Left ventricle myocardium inferior (tissue), 1 donor: ENCODE measurements at places on chromosomes 3 and 15. TPM values are rescaled to one million over a fixed set of nuclear protein-coding genes. Genes with fewer than 3 reads are reported as not detected.

GLDN gene
- 4.8 TPM for total RNA-seq

MEGF11 gene
- total RNA-seq, result not detected

C3orf33 gene
- total RNA-seq, result 6.6 TPM

EPB42 gene
- not detected for total RNA-seq

IGSF11 gene
- total RNA-seq, result 2.1 TPM

ZNF860 gene
- total RNA-seq, result 0.08 TPM

GOLGA8S gene
- total RNA-seq, result 0.33 TPM

DNA sequence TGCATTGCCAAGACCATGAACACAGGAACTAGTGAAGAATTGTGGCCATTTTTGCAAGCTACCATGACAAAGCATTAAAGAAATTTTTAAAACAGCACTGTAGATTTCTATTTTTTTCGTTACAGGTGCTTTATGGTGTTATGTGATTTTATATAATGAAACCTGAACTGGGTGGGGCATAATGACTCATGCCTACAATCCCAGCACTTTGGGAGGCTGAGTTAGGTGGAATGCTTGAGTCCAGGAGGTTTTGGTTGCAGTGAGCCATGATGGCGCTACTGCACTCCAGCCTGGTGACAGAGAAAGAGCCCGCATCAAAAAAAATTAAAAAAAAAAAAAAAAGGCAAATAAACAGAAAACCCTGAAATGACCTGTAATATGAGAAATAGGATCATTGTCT is 846.7 kb downstream of the EPHA3 start:
- DNase-seq, result no peak

DNA sequence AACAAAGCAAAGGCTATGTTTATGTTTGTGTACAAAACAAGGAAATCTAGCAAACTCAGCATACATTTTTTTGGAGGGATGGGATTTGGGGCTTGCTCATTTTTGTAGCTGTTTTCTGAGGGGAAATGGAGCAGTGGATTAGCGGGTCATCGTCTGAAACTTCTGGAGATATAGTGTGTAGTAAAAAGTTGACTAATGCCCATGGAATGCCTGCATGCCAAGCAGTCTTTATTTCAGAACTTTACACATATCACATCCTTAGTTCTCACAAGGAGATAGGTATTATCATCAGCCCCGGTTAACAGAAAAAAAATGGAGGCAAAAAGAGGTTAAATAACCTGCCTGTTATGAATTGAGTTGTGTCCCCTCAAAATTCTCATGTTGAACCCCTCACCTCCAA is 47.1 kb downstream of the ATP13A4 start:
- no peak for DNase-seq

GRCh38 chr3:124158168-124158881 is 166.4 kb upstream of the ROPN1 start:
- no peak for DNase-seq

- DNase-seq, result peak; percentile 32
These were observed 501 bp downstream of the DMXL2 start for GRCh38 chr15:51621936-51622603.

- DNase-seq, result peak; percentile 69
These were observed 16.1 kb downstream of the CD276 start for GRCh38 chr15:73700041-73700842.

DNA sequence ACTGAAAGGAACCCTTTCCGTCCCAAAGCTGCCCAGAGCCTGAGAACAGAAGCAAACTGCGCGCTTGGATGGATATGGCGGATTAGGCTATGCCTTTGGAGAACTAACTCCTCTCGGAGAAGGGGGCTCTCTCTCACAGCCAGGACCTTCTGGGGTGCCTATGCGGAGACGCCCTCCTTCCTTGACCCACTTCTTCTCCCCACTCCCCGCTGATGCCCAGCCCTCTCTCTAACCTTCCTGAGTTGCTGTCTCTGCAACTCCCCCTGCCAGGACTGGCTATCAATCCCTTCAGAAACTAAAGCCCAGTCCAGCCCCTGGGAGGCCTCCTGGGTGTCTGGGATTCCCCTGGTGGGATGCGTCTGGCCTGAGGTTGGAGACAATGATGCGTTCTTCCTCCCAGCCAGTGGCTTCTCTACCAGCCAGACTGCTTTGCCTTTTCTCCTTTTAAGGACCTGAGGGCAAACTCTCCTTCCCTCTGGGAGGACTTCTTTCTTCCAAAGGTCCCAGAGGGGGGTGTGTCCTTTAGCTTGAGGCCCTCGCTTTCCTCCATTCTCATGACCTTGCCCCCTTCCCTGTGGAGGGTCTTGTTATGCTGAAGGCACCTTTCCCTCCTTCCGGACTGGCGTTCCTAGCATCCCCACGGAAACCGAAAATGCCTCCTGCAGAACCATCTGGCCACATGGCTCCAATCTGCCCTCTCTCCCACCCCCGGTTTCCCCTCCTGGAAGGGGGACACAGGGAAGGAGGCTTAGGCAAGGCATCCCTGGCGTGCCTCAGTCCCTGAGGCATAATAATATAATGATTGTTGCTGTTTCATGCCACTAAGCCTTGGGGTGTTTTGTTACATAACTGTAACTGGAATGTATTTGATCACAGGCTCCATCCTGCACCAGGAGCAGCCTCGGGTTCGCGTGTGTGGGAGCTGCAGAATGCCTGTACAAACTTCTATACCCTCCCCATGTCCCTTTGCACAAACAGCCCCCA is 63.4 kb upstream of the C15orf39 start:
- DNase-seq, result no peak

DNA sequence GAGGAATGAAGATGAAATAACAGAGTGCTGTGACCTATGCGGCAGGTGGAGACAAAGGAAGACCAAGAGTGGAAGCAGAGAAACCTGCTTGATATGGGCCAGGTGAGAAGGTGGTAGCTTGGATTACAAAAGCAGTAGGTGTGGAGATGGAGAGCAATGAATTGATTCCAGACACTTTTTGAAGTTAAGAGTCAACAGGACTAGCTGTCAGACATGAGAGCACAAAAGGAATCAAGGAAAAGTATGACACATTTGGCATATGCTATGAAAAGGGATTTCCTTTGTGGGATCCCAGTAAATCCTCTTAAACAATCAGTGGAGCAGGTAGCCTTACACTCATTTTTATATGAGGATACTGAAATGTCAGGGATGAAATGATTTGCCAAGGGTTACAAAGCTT is 160.5 kb downstream of the GREM1 start:
- no peak for DNase-seq

GRCh38 chr15:27317736-27318135 is 346.8 kb downstream of the GABRG3 start:
- no peak for DNase-seq

GRCh38 chr3:130779486-130779885 is 32.9 kb upstream of the PIK3R4 start:
- DNase-seq, result no peak

DNA sequence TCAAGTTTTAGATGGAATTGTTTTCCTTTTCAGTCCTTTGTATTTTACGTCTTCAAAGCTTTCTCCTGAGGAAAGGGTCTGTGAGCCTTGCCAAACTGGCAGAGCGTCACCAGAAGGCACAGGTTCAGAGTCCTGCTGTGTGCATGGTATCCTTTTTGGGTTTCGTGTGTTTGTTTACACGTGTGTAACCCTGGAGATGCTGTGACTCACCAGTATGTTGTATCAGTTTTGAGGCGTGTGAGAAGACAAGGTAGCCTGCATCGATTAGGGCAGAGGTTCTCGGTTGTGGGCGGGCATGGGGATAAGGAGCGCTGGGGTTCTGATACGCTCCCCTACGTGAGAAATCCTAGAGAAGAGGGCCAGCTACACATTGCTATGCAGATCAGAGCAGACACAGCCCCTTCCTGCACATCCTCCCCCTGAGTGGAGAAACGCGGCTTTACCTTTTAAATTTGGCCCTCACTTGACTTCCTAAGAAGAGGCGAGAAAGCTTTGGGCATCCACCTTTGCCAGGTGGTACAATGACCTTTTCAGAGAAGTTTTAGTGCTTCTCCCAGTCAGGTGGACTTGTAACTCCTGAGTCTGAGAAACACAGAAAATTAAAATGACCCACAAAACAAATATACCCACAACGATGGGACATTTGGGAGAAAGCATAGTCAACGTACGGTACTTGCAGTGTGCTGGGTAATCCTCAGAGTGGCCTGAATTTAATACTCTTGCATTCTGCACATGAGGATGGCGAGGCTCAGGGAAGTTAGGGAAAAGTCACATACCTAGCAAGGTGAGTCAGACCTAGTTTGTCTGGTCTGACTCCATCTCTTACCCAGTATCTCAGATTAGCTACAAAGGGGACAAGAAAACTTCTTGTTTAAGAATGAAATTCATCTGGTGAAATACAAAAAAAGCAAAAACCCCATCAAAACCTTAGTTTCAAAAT is 38.1 kb downstream of the TRAK1 start:
- DNase-seq, result no peak

- DNase-seq, result no peak
These were observed 27.5 kb upstream of the FAM81A start for GRCh38 chr15:59410391-59410896.

GRCh38 chr3:143820466-143821221 is 27.6 kb downstream of the SLC9A9 start:
- no peak for DNase-seq

DNA sequence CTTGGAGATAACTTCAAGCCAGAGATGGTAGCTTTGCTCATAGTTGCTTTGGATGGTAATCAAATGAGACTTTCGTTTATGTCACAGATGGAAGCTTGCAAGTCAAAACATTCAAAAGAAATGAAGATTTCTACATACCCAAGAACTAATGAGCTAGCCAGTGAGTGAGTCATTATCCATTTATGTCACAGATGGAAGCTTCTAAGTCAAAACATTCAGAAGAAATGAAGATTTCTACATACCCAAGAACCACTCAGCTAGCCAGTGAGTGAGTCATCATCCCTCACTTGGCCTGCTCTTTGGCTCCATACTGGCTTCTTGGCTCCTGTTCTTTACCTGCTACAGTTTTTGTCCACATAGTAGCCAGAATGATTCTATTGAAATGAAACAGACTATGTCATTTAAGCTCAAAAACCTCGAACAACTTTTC is 559.8 kb upstream of the CBLB start:
- peak; percentile 16 for DNase-seq

DNA sequence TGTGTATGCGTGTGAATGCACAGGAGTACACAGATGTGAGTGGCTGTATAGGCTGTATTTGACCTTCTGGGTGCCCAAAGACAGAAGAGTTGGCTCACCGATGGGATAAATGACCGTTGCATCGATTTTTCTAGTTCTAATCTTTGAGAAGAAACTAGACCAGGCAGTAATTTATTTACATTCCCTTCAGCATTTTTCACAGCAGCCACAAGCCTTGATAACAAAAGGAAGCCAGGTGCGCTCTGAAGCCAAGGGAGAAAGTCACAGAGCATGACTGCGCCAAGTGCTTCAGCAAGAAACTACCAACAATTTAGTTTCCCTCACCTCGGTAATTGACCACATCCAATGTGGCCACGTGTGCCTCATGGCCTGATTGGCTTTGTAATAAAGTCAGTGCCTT is 5.9 kb upstream of the FAM3D start:
- no peak for DNase-seq

GRCh38 chr3:152205097-152205593 is 63.6 kb upstream of the MBNL1 start:
- no peak for DNase-seq

DNA sequence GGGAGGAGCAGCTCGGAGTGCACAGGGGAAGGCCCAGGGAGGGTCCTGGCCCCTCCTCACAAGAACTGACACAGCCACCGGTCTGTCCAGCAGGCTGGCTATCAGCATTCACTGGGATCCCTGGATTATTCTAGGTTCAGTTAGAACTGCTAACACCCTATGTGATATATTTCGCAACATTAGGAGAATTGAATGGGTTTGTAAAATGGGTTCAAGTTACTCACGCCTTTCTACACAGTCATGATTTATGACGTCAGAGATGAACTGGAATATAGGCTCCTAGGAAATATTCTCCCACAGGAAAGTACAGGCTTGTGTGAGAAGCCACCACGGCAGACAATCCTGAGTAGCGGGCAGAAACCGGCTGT is 969 bp upstream of the BSN start:
- DNase-seq, result no peak

- DNase-seq, result no peak
These were observed 27.0 kb downstream of the C2CD4B start for GRCh38 chr15:62138124-62138523.

DNA sequence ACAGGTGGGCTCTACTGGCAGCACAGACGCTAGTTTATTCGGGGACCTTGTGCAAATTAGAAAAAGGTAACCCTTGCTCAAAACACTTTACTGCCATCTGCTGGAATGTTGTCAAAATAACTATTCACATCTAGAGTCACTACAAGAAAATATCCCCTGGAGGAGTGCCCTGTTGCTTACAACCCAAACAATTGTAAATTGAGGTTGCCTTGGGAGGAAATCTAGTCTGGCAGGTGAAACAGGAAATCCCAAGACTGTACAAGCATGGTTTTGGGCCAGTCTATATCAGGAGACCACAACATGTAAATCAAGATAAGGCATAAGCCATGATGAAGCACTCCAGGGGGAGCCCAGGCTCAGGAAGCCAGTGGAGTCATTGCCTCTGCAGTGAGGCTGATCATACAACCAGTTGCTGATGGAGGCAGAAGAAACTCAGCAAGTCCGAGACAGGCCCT is 136.8 kb upstream of the ACP3 start:
- no peak for DNase-seq

DNA sequence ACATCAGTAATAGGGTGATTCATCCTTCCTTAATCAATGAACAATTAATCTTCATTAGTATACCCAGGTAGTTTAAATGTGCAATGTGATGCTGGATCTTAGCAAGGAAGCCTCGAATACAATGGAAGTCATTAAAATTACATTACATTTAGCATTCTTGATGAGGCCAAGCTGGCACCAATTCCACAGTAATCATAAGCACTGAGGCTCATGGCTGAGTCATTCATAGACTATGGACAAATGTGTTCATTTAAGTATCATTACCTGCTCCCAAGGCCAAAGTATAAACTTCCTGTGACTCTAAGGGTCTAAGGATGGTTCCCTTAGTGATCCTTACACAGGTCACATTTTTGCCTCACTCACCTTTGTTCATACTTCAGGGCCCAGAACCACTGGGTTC is 266.4 kb upstream of the CDIN1 start:
- DNase-seq, result no peak

GRCh38 chr15:81948751-81949150 is 97.1 kb downstream of the MEX3B start:
- DNase-seq, result no peak

DNA sequence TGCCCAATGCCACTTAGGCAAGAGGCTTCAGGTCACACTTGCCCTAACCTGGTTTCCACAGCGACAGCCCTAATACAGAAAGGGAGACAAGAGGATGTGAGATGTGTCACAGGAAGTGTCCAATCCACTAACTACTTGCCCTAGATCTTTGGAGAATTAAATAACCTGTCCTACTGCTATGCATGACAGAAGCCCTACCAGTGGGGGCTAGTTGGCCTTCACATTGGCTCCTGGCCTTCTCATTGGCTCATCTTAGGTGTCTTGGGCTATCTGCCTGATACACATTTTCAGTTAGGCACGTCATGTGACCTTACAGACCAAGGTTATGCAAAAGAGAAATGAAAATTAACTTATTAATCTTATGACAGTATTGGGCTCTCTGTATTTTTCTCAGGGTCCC is 449.9 kb downstream of the FHIT start:
- no peak for DNase-seq

- no peak for DNase-seq
These were observed 44.9 kb upstream of the SGO1 start for GRCh38 chr3:20230954-20231353.

- DNase-seq, result no peak
These were observed 337.5 kb upstream of the LMCD1 start for GRCh38 chr3:8164145-8164544.

- DNase-seq, result no peak
These were observed 168.3 kb upstream of the GBE1 start for GRCh38 chr3:81929697-81930096.
